Activated CD4-positive, alpha-beta T cell treated with anti-CD3 and anti-CD28 coated beads for 4 hours (primary cell): ENCODE measurements at places on chromosomes 12 and 14.
A peak's percentile ranks its signal among the peaks of the same experiment; 100 is the strongest.

GRCh38 chr14:29749829-29750228 lies 177.8 kb downstream of the PRKD1 start:
- DNase-seq: no peak

GRCh38 chr14:100679707-100680438 lies 46.8 kb upstream of the DLK1 start:
- no peak for DNase-seq

GRCh38 chr12:52713960-52714886 lies 10.9 kb upstream of the KRT77 start:
- DNase-seq: peak; percentile 36

DNA sequence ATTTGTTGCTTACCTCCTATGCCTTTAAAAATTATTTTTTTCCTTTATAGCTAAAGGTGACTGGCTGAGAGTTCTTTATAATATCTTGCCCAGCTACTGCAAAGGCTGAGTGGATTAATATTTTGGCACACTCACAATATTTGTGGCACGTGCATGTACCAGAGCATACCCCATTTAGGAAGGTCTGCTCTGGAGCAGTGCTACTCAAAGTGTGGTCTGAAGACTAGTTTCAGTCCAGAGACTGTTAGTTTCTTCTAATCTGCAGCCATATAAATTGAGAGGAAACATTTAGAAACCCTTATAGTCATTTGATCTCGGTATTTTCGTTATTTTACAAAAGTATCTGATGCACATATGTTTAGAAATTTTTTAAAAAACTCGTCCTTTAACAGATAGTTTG lies 51.0 kb downstream of the IFT81 start:
- DNase-seq: no peak

DNA sequence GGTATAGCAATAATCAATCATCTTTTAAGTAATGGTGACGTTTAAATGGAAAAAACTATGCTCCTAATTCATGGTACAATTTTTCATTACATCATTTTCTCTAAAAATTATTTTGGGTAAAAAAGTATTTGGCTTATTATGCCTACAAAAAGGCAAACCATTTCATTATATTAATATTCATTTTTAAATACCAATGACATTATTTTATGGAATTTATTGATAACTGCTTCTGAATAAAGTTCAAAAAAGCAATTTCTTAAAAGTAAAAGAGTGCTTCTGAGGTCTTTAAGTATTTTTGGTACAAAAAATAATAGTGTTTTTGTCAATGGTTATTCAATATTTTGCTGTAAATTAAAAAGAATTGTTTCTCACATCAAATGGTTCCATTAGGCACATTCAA lies 12.2 kb downstream of the SLC38A2 start:
- DNase-seq: no peak

GRCh38 chr14:74771399-74771798 lies 8.3 kb downstream of the YLPM1 start:
- DNase-seq: no peak
